ENCODE measurements at places on chromosomes 6 and 20.

- no peak for DNase-seq
These were observed 10.2 kb downstream of the MYO6 start for GRCh38 chr6:75759207-75759606.

DNA sequence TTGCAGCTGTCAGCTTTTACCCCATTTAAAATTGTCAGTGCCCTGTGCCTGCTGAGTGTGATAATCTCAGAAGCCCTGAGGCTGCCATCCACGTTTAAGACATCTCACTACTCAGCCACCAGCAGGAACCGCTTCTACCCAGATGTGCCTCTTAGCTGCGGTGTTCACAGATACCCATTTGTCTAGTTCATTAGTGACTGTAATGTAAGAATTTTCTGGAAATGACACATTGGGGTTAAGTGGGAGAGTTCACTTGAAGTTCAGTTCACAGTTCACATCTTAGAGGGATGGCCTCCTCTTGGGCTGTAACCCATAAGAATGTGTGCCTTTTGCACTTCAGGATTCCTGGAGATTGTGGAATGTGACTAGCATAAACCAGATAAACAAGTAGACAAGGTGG lies 477.7 kb downstream of the BTBD3 start:
- no peak for DNase-seq

DNA sequence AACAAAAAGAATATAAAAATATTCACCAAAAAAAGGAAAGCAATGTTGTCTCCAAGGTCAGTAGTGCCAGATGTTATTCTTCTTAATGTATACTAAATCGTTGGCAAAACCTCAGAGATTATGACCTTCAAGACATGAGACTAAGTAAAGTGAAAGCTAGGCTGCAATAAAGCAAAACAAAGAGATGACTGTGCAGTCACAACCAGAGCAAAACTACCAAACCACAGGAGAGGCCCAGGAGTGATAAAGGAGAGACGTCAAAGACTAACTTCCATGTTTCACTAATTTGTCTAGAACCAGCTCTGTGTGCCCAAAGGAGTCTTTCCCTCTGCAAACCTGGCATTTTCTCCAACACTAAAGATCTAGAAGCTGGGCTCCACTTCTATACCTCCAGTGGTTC lies 155.9 kb upstream of the POU3F2 start:
- DNase-seq, result no peak

- DNase-seq, result no peak
These were observed 137.3 kb downstream of the BTBD9 start for GRCh38 chr6:38502423-38502822.

- DNase-seq, result no peak
These were observed 9.6 kb downstream of the LRP11 start for GRCh38 chr6:149854532-149854931.

GRCh38 chr6:33170176-33171015 lies 21.9 kb downstream of the COL11A2 start:
- DNase-seq, result no peak

DNA sequence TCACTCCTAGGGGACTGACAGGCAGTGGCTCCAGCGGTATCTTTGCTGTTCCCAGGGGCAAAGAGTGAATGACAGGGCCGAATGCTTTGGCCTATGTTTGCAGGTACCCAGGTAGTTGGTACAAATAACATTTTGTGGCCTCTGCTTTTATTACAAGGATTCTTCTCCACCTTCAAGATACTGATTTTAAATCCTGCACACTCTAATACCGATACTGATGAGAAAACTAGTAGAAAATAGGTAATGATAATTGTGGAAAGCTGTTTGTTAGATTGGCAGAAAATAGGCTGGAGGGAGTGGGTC lies 772 bp downstream of the HINT3 start:
- no peak for DNase-seq

GRCh38 chr6:15249371-15250019 lies 3.6 kb downstream of the JARID2 start:
- no peak for DNase-seq

GRCh38 chr6:156707818-156708217 lies 69.4 kb upstream of the ARID1B start:
- no peak for DNase-seq

- no peak for DNase-seq
These were observed 26.5 kb upstream of the ANGPT4 start for GRCh38 chr20:942611-943010.

DNA sequence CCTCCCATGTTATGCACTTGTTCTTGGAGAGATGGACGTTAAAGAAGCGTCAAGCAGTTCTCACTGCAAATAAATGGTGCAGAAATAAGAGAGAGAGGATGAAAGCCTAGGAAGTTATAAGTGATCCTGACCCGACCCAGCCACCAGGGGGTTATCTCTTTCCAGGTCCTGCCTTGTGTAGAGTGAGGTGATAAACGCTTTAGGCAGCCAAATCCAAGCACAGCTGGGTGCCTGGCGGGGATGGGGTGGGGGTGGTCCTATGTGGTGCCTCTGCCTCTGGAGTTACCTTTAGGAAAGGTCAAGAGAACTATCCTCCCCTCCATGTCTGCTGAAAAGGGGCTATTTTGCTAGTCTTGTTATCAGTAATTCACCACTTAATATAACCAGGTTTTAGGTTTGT lies 9.2 kb upstream of the TFAP2A start:
- no peak for DNase-seq

- DNase-seq, result no peak
These were observed 1.7 kb upstream of the C20orf203 start for GRCh38 chr20:32675223-32675975.

DNA sequence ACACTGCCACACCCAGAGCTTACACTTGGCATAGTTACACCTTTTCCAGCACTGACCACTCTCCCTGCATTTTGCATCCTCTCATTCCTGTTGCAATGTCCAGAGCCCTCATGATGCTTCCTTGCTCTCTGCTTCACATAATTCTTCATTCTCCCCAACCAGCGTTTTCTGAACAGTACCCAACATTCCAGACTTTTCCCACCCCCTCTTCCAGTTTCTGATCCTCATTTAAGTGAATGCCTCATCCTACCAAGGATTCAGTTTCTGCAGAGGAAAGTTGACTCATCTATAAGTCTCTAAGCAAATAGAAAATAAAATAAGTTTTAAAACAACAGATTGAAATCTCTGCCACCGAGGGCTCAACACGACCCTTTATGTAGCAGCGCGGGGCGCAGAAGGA lies 321.3 kb upstream of the TCF21 start:
- no peak for DNase-seq

- DNase-seq, result peak; percentile 69
These were observed at the start of gene LIME1 for GRCh38 chr20:63735859-63736718. LIME1 (plus strand) TSS chr20:63736664; CDS start chr20:63737550, 886 bp downstream.

DNA sequence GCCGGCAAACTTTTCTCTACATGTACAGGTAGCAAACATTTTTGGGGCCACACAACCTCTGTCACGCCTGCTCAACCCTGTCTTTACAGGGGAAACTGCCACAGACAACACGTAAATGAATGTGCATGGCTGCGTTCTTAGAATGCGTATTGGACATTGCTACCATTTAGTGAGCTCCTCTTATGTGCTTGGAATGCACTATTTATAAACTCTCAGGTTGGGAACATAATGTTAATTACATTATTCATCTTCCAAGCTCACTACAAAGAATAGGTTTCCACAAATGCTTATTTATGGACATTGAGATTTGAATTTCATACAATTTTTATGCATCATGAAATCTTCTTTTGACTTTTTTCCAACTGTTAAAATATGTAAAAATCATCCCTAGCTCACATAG lies 92.0 kb upstream of the RPS6KA2 start:
- DNase-seq, result no peak

DNA sequence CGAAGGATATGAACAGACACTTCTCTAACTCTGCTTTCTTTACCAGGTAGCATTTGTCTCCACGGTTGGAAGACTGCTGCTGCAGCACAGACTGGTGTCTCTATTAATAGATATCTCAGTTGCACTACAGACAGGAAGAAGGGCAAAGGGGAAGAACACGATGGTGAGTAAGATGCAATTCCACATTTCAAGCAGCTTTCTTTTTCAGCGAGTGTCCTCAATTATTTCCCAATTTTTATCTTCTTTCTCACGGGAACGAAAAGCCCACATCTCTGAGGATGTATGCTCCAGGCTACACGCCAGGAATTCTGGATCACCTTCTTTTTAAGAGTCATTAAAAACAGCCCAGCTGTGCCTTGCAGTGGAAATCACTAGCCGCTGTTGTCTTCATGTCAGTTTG lies 311.6 kb upstream of the ECI2 start:
- DNase-seq, result no peak

GRCh38 chr6:13711324-13711732 lies 307 bp downstream of the RANBP9 start:
- peak; percentile 72 for DNase-seq

DNA sequence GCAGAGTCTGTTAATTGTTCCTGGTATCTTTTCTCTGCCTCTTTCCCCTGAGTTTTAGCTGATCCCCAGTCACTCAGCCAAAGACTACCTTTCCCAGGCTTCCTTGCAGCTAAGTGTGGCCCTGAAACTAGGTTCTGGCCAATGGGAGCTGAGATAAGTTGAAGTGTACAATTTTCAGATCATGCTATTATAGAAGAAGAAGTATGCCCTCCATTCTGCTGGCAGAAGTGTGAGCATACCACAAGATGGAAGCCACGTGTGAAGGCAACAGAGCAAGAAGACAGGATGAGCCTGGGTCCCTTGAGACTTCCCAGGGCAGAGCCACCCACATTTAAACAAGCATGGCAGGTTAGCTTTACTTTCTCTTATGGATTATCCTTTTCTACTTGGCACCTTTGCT lies 273.2 kb downstream of the HIVEP2 start:
- no peak for DNase-seq

DNA sequence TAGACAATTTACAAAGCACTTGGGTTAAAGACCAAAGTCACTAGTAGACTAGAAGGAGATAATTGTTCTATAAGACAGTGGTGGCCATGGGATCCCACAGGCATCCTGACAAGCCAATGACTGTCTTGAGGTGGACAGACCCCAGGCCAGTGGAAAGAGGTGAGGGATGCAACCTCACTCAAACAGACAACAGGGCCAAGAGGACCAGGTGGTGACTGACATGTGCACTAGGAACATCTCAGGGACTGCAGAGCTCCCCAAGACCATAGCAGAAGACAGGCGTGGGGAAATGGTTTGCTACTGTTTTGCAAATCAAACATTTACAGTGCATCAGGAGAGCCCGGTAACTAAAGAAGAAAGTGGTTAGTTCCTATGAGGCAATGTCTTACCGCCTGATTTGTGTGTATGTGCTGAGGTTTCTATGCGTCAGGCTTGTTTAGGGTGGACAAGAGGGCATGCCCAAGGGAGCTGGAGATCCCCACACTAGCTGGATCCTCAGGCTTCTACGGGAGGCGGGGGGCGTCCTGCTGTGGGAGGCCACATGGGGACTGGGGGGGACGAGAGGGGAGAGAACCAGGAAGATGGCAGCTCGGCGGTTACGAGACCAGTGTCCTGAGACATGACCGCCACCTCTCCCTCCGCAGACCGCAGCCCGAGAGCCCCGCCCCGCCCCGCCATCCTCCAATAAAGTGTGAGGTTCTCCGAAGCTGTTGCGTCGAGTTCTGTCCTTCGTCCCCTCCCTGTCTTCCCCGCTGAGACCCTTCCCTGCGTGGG lies 623 bp upstream of the MRPS26 start:
- peak; percentile 60 for DNase-seq

DNA sequence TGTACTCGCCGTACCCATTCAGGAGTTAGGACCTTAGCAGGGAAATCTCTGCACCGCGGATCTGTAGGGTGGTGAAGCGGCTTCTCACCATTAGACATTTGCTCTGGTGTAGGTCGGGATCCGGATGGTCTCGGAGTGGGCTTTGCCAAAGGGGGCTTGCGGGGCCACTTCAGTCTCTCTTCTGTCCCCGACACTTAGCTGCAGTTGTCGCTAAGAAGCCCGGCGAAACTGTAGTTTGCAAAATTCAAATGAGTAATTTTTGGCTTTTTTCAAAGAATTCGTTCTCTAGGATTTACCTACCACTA lies 433 bp downstream of the QRSL1 start:
- DNase-seq, result no peak

- DNase-seq, result no peak
These were observed 35.5 kb downstream of the PSMB9 start for GRCh38 chr6:32889533-32889932.

DNA sequence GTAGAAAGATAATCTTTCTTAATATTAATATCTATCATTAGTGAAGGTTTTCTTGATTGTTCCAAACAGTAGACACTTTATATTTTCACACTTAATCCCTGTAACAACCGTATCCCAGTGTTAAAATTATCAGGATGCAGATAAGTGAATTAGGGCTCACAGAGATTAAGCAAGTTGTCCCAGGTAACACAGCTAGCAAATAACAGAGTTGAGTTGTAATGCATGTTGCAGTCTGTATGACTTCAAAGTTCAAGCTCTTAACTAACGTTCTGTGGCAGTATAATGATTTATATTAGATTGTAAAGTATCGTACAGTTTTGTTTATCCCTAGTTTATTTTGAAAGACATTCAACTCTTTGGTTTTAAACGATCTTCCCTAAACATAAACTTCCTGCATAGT lies 517.5 kb downstream of the TFAP2B start:
- DNase-seq, result no peak

GRCh38 chr6:8219352-8219943 lies 117.1 kb upstream of the EEF1E1 start:
- DNase-seq, result peak; percentile 8

DNA sequence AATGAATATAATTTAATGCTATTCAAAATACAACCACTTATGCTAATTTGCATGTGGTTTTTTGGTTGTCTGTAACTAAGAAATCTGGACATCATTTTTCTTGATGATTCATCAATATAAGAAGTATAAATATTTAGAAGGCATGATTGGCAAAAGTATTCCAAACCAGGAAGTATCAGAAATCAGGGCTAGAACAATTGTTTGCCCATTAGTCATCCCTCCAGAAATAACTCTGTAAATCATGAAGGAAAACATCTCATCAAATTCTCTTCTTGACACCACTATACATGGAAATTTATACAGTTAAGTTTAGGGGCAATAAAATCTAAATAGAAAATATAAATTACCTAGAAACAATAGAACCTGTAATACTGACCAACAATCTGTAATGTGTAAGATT lies 554.7 kb upstream of the HS3ST5 start:
- no peak for DNase-seq

- peak; percentile 42 for DNase-seq
These were observed 114.5 kb downstream of the FYN start for GRCh38 chr6:111758608-111759329.

DNA sequence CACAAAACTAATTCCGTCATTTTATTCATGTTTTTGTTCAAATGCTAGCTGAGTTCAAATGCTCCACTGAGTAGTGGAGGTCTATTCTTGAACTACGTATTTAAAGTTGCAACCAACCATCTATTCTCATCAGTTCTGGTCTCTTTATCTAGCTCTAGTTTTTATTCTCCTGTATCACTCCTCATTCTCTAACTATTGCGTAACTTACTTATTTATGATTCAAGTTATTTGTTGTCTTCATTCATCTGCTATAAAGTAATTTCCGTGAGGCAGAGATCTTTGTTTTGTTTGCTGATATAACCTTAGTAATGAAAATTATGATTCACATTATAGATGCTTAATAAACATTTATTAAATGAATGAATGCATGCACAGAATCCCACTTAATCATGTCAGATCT lies 221.6 kb upstream of the ASCC3 start:
- no peak for DNase-seq

- no peak for DNase-seq
These were observed 128.8 kb upstream of the SYNCRIP start for GRCh38 chr6:85771455-85771854.

All from activated naive CD4-positive, alpha-beta T cell treated with Interleukin-2 at 50 U/mL for 16 hours (primary cell).